ENCODE measurements at places on chromosomes 2 and 18.

DNA sequence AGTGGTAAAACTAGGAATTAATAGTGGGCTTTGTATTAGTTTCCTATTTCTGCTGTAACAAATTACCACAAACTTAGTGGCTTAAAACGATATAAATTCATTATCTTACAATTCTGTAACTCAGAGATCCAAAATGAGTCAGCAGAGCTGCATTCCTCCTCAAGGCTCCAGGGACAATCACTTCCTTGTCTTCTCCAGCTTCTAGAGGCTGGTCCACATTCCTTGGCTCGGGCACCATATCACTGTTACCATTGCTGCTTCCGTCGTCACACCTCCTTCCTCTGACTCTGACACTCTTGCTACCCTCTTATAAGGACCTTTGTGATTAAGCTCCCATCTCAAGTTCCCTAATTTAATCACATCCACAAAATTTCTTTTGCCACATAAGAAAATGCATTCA lies 567.8 kb upstream of the KLHL29 start:
- DNase-seq: peak; percentile 26

DNA sequence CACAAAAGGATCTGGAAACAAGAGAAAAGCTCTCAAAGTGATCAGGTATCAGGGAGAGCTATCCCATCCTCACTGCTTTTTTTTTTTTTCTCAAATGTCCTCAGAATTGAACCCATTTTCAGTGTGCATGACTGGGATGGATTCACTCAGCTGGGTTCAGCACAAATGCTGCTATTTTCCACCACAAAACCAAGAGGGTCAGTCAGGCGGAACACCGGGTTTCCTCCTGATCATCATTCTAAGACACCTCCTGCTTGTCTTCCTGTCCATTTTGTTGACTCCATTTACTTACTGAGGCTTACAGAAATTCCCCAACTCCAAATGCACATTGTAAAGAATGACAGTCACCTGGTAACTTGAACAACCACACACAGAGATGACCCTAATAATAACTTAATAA lies 39.9 kb downstream of the CYRIA start:
- no peak for DNase-seq

DNA sequence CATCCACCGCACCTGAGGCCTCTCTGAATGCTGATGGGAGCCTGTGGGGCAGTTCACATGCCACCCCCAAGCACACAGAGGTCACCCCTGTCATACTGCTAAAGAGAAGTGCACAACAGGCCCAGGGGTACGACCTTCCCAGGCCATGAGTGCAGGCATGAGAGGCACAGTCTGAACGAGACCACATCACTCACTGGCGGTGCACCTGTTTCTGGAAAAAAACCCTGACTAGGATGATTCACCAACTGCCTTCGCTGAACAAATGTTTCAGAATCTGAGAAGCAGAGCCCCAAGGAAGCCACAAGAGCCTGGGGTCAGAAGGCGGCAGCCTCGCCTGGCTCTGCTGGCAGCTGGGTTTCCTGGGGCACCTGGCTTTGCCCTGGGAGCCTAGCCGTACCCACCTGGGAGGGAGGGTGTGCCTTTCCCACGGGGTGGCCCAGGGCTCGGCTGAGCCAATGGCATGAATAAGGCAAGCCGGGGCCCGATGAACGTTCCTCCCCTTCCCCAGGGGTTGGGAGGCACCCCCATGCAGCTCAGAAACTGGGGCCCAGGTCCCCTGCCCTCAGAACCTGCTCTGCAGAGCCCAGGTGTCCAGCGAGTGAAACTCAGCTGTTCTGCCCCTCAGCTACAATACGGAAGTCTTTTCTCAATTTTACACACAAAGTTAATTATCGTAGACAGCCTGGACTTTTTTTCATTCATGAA lies 73.8 kb downstream of the HDAC4 start:
- DNase-seq: no peak

DNA sequence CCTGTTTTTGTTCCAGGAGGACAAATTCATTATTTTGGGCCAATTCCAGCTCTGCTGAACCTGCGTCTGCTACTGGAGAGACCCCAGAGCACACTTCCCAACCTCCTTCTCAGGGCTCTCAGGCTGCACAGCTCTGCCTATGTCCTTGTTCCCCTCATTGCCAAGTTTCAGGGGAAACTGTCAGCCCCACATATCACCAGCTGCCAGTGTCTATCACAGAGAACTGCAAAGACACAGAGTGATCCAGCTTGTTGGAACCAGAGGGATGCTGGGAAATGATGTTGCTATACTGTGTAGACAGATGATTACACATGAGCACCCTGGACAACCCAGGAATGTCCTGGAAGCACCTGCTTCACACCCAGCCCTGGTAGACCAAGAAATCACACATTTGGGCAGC lies 67.4 kb upstream of the TMEM247 start:
- DNase-seq: no peak

- no peak for DNase-seq
Measured at GRCh38 chr2:217853961-217854360, 148.8 kb downstream of the TNS1 start.

DNA sequence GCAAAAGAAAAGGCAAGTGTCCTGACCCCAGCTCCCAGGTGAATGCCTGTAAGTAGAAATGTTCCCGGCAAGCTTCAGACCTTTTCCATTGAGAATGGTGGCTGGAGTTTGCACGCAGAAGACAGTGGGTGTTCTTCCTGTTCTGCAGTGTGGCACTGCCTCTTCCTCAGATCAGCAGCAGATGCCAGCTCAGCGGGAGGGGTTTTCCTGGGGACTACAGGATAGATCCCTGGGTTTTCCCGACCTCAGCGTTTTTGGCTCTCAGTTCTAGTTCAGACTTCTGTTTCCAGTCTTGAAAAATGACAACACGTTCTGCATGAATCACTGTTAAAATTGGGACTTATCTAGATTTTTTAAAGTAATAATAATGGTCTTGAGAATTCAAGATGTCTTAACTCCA lies 39.2 kb downstream of the GRHL1 start:
- DNase-seq: no peak

All from SW 1271 (cell line).